Activated CD4-positive, alpha-beta T cell treated with anti-CD3 and anti-CD28 coated beads for 36 hours (primary cell): ENCODE measurements at places on chromosomes 4 and X.

DNA sequence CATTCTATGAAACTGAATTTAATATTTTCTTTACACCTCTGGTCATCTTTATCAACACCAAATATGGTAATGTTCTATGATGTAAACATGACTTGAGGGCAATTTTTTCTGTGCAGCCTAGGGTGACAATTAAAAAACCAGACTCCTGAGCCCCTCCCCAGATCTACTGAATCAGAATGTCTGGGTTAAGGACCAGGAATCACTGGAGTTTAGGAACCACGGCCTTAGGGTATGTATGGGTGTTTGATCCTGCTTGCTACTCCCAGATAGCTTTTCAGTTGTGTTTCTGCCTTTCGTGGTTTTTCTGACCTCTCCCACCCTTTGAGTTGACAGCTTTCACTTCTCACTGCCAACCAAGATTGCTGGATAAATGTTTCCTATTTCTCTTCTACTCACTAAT lies 332.2 kb downstream of the DHX15 start:
- no peak for DNase-seq

GRCh38 chr4:184510401-184510800 lies 36.1 kb upstream of the IRF2 start:
- DNase-seq: no peak

- DNase-seq: no peak
Observed at GRCh38 chr4:187962926-187963325, 32.6 kb upstream of the ZFP42 start.

DNA sequence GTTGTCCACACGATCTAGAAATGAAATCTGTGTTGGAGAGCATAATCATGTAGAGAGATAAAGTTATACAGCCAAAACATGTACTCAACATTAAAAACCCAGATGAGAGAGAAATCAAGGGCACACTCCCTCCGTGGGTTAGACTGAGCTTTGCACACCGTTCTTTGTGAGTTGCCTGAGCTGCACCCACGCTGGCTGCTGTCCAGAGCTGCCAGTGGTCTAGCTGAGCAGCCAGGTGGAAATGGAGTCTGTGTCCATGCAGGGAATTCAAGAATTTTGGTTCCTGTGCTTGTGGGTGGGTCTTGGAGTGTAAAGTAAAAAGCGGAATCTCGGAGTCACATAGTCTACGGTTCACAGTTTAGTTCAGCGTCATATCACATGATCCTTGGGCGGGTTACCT lies 84.6 kb downstream of the GPR143 start:
- no peak for DNase-seq

DNA sequence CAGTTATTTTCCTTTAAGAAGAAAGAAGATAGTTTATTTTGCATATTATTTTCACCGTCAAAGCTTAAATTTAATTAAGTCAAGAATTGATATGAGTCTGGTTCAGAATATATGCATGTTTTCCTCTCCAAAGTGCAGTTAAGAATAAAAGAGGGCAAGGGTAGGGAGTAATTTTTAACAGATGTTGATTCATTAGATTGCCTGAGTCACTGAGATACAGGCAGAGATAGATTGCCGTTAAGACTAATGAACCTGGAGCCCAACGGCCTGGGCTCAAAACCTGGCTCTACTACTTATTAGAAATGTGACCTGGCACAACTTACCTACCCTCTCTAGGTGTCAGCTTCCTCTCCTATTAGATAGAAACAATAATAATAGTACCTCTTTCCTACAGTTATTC lies 1037.4 kb upstream of the PABPC4L start:
- DNase-seq: no peak

DNA sequence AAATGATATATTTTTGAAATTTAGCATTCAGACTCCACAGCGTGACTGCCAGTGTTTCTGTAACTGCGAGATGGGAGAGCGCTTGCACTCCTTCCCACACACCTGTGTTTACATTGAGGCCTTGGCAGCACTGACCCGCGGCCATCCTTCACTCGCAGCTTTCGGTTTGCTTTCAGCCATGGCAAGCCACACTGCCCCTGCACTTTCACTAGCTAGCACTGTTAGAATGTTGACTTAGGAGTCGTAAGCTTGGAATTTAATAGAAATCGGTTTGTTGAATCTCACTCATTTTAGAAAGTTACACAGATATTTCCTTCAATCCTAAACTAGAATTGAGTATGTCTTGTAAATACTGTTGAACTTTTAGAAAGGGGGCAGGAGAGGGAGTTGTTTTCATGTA lies 136.2 kb downstream of the CFAP299 start:
- no peak for DNase-seq

DNA sequence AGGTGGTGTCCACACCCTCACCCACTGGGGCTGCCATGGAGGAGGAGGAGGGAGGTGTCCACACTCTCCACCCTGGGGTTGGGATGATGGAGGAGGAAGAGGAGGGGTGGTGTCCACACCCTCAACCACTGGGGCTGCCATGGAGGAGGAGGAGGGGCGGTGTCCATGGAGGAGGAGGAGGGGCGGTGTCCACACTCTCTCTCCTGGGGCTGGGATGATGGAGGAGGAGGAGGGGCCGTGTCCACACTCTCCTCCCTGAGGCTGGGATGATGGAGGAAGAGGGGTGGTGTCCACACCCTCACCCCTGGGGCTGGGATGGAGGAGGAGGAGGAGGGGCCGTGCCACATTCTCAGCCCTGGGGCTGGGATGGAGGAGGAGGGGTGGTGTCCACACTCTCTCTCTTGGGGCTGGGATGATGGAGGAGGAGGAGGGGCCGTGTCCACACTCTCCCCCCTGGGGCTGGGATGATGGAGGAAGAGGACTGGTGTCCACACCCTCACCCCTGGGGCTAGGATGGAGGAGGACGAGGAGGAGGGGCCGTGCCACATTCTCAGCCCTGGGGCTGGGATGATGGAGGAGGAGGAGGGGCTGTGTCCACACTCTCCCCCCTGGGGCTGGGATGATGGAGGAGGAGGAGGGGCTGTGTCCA lies 231.7 kb downstream of the CRLF2 start:
- no peak for DNase-seq

DNA sequence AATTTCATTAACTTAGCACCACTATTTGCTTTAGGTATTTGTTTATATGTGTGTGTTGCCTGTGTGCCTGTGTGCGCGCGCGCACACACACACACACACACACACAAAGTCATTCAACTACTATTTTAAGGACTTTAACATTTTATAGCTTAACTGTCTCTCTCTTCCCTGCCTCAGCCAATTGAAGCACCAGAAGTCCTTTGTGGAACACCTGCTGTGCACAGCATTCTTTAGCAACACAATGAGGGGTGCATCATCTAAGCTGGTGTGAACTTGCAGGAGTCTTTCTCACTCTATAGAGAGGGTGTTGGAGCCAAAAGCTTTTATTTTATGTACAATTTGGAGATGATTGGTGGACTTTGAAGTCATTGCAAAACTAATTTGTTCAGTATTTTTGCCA lies 31.3 kb downstream of the SLIT2 start:
- no peak for DNase-seq
